Foreskin keratinocyte (primary cell): ENCODE measurements at places on chromosomes 4 and X.

DNA sequence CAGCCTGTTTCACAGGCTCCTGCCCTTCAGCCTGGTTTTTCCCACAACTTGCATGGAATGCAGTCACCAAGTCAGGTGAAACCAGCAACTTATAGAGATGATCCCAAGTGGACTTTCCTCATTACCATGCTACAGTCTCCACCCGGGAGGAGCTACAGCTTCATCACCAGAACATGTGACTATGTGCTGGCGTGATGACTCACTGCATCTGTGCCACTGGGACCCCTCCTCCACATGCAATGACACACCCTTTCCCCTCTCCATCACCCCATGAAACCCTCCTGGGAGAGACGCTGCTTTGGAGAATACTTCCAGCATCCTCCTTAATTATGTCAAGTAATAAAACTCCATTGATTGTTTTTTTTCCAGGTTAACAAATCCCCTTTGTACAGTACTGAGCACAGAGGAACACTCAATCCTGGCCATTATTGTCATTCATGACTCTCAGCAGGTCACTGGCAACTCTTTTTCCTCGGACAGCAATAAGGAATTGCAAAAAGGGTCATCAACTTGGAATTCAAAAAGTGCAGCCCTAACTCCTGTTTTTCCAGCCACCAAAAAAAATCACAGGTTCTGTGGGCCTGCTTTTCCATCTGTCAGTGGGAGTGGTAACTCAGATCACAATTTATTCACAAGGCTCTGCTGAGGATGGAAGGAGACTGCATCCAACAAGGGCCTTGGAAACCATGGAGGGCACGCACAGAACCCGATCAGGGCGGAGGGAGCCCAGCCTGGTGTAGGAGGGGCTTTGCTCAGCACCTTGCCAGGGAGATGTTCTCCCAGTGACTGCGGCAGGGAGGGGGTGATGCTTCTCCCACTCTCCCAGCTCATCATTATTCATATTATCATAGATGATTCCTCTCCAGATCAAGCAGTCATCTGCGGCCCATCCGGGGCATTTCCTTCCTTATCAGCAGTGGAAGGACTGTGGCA lies 17.4 kb downstream of the QDPR start:
- DNase-seq: peak; percentile 40

- no peak for DNase-seq
These were observed 393.9 kb downstream of the MID1IP1 start for GRCh38 chrX:39195156-39195555.

- DNase-seq: no peak
These were observed 84.5 kb downstream of the AFF1 start for GRCh38 chr4:87019246-87019791.

GRCh38 chr4:99879458-99879857 lies 14.8 kb downstream of the LAMTOR3 start:
- DNase-seq: peak; percentile 12
